ENCODE measurements at places on chromosomes 6 and 20. TPM values are rescaled to one million over a fixed set of nuclear protein-coding genes. Genes with fewer than 3 reads are reported as not detected.
A peak's percentile ranks its signal among the peaks of the same experiment; 100 is the strongest.

DNA sequence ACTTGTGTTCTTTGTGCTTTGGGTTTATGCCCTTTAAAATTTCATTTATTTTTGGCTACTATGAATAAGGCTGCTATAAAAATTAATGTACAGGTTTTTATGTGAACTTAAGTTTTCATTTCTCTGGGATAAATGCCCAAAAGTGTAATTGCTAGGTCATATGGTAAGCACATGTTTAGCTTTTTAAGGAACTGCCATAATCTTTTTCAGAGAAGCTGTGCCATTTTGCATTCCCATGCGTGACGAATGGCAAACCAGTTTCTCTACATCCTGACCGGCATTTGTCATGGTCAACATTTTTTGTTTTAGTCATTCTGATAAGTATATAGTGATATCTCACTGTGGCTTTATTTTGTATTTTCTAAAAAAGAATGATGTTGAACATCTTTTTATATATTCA, 236.0 kb upstream of the SGK1 start:
- no peak for DNase-seq

DNA sequence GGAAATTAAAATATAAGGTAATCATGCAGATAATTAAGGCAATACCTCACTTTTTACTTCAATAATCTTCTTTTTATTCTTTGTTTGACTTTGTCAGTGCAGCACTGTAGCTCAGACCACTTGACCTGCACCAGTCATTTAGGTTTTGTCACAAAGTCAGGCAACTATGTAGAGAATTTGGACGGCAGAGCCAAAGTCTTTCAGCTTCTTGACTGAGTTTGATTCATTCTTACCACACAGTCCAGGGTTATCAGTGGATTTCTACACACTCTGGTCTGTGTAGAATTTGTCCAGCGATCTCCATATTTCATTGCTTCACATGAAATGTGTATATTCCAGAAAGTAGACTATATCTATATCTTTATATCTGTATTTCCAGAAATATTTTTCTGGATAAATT, 107.3 kb downstream of the TFAP2B start:
- DNase-seq: no peak

BNIP5 gene
- 0.02 TPM for polyA plus RNA-seq

OVOL2 gene
- not detected for polyA plus RNA-seq

BPIFB4 gene
- not detected for polyA plus RNA-seq

B3GALT4 gene
- polyA plus RNA-seq: 11.0 TPM

DNA sequence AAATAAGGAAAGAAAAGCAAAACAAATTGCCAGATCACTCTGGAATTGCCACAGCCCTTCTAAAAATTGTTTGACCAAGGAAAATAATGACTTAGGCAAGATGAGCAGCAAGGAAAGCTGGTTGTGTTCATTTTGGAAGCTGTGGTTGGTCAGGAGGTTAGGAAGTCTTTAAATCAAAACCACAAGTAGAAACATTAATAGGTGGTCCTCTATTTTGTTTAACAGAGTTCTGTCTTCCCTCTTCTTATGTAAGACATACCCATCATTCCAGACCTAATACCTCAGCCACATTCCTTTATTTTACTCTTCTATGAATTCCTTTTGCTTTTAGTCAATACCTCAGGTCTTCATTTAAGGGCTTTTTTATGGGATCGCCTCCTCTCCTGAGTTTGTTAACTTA, 422.2 kb upstream of the PLCB4 start:
- no peak for DNase-seq

- no peak for DNase-seq
These were observed 8.6 kb downstream of the MAN1A1 start for GRCh38 chr6:119340796-119341487.

DNA sequence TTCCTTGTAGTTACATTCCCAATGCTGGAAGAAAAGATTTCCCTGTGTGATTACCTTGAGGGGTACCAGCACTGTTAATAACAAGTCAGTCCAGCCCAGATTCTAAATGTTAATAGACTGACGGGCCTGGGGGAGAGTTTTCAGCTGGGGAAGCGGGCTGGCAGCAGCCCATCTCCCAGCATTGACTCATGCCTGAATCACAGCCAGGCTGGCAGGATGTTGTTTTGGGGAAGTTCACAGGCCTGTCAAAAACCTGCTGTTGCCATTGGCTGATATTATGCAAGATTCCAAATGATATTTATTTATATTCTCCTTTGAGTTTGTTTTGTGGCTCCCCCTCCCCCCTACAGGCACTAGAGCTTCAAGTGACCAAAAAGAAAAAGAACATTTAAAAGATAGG, 213.9 kb upstream of the CNR1 start:
- DNase-seq: peak; percentile 61

DNA sequence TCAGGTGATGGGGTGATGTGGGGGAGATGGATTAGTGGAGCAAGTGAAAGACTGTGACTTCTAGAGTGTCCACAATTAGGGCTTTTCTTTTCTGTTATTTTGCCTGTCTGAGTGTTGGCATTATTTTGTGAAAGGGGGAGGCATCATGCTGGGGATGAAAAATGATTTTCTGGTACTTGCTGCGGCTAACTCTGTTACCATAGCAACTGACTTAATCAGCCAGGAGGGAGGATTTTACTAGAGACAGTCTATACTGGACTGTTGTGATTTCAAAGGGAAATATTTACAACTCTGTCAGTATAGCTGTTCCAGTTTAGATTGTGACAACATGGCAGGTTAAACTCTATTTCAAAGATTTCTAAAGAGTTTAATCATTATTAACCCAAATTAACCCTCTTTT, 30.4 kb upstream of the MRAP2 start:
- DNase-seq: no peak

GRCh38 chr20:24522452-24523330, 53.3 kb downstream of the SYNDIG1 start:
- DNase-seq: no peak

GRCh38 chr20:63980806-63981728, at the start of gene PRPF6:
TSS of gene PRPF6 (plus strand) at chr20:63981132. CDS start at chr20:63981246, 114 bp downstream.
- peak; percentile 96 for DNase-seq

SGK2 gene
- polyA plus RNA-seq: 3.6 TPM

GRCh38 chr6:50962213-50962759, 143.6 kb downstream of the TFAP2B start:
- DNase-seq: no peak

- DNase-seq: peak; percentile 25
These were observed 1.4 kb downstream of the MDGA1 start for GRCh38 chr6:37696220-37696840.

- DNase-seq: no peak
These were observed 49.6 kb downstream of the CDK5RAP1 start for GRCh38 chr20:33351696-33352095.

All from right cardiac atrium (tissue), 5 donors.